AML-193 (cell line): ENCODE measurements at places on chromosomes 2 and 18.

- no peak for DNase-seq
Observed at GRCh38 chr18:39721712-39722111, 2156.1 kb upstream of the CELF4 start.

DNA sequence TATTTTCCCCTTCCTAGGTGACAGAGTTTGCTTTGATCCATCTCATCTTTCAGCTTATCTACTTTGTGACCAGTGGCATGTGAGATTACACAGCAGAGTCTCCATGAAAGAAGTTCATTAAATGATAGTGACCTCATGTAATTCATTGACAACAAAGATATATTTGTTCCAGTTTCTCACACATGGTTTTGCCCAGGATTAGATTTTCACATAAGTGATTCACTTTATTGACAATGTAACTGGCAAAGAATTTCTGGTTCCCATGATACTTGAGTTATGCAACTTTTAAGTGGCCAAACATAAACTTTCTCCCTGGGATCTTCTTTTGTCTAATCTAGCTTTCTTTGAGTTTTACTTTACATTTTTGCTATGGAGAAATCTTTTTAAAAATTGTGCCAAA, 50.0 kb downstream of the MC4R start:
- no peak for DNase-seq

DNA sequence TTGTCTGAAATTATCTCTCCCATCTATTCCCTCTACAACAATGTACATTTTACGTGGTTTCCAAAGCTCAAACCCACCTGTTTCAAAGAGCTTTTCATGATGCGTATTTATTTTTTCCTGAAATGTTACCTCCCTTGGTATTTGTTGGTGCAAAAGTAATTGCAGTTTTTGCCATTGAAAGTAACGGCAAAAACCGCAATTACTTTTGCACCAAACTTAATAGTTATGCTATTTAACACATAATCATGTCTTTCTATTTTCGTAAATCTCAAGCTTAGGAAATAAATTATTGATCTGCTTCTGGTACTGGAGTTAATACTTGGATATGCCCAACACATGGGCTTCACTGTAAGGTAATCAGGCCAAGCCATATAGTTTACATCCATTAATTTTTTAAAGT, 85.2 kb downstream of the SUCLG1 start:
- no peak for DNase-seq

GRCh38 chr18:78073275-78073674, 823.6 kb downstream of the GALR1 start:
- DNase-seq = no peak

GRCh38 chr2:16682431-16683118, 16.9 kb upstream of the CYRIA start:
- no peak for DNase-seq

GRCh38 chr18:68991286-68991685, 193.4 kb downstream of the CCDC102B start:
- no peak for DNase-seq

DNA sequence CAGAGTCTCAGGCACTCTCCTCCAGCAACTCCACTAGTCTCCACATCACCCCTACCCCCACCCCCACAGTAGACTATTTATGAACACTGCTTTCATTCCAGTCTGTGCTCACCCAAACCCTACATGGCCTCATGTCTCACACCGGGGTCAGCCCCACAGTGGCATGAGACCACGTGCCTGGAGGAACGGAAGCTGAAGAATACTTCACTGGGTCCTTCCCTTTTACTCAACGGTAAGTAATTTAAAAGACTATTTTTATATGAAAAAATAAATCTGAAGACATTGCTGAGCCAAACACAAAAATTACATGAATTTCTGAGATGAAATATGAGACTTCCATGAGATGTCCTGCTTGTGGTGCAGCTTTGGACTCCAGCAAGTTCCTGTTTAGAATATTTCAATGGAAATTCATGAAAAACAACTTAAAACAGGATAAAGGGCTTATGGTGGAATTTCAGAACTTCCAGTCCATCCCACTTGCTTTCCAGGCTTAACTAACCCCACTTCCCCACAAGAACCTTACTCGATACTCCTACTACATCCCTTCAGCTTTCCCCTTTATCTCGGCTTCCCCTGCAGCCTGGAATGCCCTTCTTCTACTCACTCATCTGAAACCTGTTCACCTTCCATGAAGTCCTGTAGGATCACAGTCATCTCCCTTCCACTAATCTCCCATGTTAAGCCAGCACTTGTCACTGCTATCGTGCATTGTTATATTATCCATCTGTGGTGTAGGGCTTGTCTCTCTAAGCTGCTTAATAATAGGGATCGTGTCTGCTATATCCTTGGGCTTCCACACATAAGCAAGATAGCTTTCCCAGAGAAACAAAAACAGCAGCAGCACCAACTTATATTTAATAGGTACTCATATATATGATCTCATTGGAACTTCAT, 47.9 kb downstream of the SLC14A1 start:
- no peak for DNase-seq

DNA sequence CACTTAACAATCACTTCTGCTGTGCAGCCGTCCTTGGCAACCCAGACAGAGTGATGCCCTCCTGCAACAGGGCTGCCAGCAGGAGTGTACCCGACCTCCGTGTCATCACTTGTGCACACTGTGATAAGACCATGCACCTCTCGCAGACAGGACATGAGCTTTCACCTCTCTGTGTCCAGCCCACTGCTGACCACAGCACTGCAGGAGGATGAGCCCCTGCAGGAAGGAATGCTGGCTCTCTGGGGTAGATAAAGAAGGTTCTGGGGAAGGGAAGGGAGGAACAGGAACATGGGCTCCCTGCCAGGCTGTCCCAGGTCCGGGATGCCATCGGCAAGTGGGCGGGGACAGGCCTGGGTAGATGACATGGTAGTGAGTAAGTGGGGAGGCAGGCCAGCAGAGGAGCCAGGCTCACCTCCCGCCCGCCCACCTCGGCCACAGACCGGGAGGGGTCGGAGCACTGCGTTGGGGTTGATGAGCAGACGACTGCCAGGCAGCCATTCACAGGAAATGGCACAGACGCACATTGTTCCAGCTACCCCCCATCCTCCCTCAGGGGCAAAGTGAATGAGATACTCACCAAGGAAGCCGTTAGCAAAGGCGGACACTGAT, 18.6 kb upstream of the COL6A3 start:
- DNase-seq = no peak

GRCh38 chr2:140747665-140748064, 1383.2 kb downstream of the LRP1B start:
- DNase-seq = no peak

DNA sequence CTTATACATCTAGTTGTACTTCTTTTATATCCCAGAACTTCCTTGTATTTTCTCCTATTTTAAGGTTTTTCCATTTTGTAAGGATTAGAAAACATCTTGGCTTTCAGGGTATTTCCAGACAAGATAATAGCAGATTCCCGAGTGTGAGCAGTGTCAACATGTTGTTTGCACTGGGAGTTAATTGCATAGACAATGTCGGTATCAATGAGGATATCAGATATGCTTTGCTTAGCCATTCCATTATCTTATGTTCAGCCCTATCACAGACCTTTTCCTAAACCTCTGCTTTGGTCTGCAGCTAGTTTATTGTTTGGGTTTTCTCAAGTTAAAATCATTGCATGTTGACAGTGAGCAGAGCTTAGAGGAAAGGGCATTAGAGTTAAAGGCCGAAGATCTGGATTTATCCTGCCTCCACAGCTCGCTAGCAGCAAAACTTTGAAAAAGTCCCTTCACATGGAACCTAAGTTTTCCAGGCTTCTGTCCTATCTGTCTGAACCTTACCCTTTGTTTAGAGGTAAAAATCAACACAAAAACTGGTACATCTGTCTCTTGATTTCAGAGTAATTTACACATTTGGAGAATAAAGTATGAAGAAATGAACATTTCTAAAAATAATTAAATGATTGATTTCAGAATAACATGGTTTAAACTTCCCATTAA, 355.4 kb downstream of the KIAA1328 start:
- DNase-seq = no peak

DNA sequence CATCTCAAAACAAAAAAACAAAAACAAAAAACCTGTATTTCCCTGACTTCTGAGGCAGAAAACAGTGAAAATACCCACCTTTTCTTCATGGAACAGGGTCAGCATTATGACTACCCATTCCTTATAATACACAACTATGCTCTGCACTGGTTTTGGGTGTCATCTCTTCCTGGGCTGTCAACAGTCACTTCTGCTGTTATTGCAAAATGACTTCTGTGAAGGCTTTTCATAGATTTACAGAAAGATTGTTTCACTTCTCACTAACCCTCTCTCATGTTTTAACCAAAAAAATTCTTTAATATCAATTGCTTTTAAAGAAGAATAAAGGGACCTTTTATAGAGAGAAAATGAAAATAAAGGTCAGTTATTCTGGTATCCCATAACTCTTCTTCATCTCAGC, 26.5 kb upstream of the PIK3C3 start:
- DNase-seq = no peak

DNA sequence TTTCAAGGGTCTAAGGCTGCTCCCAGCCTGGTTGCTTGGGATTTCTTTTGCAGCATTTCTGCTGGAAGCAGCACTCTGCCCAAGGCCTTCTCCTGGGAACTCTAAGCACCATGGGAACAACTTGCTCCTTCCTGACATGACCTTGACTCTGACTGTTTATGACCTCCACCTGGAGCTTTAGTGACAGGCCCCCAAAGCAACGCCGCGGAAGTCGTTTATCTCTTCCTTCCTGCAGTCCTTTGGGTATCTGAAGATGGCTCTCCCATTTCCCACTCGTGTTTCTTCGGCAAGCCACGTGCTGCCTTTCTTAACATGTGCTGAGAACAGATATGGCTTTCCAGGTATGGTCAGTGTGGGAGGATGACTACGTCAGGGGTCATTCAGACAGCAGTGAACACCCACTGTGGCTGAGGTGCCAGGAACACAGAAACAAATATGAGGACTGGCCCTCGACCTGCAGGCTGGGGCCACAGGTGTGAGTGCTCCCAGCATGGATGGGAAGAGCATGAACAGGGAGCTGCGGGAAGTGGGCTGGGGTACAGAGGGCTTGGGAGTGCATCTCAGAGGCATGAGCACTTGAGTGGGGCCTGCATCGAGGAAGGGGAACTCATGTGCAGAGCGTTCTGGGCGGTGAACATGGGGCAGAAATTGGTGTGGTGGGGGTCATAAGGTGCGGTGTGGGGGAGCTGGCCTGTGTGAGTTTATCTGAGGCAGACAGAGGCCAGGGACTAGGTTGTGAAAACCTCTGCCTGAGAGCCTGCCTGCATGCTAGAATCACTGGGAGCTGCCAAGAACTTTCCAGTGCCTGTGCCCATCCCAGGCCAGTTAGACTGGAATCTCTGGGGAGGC, 140.5 kb downstream of the TSN start:
- no peak for DNase-seq

GRCh38 chr2:44510246-44510645, 148.5 kb downstream of the CAMKMT start:
- DNase-seq = no peak

- DNase-seq = no peak
Observed at GRCh38 chr2:119223521-119224390, at the start of gene STEAP3. TSS of gene STEAP3 (plus strand) at chr2:119223834. CDS start at chr2:119231013, 7,179 bp downstream.

DNA sequence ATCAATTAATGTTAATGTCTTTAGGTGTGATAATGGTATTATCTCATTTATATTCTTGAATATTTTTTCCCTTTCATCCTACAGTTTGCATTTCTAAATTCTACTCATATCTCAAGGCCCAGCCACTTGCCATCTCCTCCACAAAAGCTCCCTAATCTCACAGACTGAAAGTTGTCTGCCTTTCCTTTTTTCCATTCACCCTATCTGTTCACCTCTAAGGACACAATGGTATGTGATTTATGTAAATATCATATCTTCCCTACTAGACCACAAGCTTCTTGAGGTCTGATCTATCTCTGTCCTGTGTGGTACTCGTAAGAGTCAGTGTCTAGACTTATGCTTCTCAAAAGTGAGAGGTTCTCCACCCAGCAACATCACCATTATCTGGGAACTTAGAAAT, 3.9 kb upstream of the SPC25 start:
- no peak for DNase-seq

DNA sequence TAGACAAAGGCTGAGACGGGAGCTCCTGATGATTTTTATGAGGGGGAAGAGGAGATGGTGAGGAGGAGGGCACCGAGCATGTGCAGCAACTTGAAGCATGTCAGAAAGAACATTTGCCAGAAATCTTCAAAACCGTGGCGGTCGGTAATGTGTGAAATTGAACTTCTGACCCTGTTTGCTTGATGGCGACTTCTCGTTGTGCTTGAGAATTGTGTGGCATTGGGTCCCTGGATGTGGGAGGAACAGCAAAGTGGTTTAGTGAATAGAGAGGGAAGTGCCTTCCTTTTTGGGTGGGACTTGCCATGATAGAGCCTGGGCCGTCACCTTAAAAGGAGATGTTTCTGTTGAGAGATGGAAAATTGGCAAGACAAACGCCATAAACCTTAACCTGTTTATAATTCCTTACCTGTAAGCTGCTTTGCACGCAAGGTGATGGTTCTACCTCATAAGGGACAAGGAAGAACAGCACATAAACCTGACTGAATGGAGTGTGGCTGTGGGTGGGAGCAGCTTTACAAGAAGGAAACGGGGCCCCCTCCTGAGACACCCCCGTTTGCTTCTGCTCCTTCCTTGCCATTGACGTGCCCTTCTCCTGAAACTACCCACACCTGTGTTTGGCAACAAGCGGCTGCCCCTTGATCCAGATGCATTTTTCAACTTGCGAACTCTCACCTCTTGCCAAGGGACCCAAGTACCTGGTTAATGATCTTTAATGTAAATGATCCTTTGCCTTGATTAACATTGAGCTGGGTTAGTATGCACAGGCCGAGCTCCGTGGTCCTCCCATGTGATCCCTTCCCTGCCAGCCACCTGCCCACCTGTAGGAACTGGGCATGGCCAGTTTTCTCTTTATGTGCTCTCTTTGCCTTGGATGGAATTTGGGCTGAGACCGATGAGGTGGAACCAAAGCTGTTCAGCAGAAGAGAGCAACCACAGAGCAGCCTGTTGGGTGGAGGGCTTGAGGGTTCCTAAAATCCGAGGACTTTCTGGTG, 153.2 kb downstream of the NEDD4L start:
- DNase-seq = no peak

GRCh38 chr18:21669736-21670285, 34.8 kb downstream of the ABHD3 start:
- no peak for DNase-seq

- DNase-seq = no peak
Observed at GRCh38 chr2:120522151-120522751, 176.3 kb downstream of the INHBB start.

DNA sequence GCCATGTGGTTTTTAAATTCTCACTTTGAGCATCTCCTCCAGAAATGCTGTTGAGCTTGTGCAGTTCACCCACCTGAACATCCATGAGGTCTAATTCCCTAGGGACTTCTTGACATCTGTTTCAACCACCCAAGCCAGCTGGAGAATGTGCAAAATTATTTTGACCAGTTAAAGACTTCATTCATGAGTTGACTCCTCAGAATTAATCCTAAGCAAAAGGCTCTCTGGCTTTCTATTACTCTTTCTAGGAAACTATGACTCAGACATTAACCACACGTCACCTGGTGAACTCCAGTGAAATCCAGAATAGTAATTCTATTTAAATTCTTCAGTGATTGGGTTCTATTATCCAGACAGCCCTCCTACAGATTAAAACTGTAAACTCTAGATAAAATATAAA, 247.5 kb downstream of the NBAS start:
- no peak for DNase-seq
